ENCODE measurements at places on chromosomes 6 and 20.

DNA sequence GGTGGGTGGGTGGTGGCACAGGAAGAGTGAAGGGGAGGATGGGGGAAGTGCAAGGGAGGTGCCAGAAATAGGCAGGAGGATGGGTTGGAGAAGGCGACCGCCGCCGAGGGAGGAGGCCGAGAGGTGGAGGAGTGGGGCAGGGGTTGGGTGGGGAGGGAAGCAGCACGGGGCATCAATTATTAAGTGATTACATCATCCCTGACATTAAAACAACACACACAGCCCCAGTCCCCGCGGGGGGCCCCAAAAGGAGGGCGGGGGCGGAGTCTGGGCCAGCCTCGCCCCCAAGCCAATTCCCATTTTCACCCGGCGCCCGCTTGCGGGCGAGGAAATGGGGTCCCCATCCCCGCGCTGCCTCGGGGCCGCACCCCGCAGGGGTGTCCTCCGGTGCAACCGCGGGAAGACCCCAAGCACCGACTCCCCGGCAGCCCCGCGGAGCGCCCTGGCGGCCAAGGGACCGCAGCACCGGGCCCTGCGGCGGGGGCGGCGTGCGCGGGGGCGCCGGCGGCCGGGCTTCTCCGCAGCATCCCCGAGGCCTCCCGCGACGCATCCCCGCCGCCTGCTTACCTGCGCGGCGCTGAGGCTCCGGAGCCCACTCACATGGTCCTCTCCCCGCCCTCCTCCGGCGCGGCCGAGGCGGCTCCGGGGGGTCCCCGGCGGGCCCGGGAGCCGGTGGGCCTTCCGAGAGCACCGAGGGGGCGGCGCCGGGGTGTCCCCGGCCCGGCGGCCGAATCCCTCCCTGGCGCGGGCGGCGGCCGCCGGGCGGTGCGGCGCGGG is 663 bp downstream of the FYN start:
- DNase-seq: peak; percentile 50

GRCh38 chr6:30500421-30501355 is 11.4 kb downstream of the HLA-E start:
- peak; percentile 63 for DNase-seq

GRCh38 chr6:25866011-25866410 is 8.0 kb downstream of the SLC17A3 start:
- no peak for DNase-seq

GRCh38 chr6:116866281-116866871 is 10.7 kb upstream of the RFX6 start:
- DNase-seq: no peak

- DNase-seq: no peak
Observed at GRCh38 chr20:14778875-14779274, 441.5 kb upstream of the FLRT3 start.

DNA sequence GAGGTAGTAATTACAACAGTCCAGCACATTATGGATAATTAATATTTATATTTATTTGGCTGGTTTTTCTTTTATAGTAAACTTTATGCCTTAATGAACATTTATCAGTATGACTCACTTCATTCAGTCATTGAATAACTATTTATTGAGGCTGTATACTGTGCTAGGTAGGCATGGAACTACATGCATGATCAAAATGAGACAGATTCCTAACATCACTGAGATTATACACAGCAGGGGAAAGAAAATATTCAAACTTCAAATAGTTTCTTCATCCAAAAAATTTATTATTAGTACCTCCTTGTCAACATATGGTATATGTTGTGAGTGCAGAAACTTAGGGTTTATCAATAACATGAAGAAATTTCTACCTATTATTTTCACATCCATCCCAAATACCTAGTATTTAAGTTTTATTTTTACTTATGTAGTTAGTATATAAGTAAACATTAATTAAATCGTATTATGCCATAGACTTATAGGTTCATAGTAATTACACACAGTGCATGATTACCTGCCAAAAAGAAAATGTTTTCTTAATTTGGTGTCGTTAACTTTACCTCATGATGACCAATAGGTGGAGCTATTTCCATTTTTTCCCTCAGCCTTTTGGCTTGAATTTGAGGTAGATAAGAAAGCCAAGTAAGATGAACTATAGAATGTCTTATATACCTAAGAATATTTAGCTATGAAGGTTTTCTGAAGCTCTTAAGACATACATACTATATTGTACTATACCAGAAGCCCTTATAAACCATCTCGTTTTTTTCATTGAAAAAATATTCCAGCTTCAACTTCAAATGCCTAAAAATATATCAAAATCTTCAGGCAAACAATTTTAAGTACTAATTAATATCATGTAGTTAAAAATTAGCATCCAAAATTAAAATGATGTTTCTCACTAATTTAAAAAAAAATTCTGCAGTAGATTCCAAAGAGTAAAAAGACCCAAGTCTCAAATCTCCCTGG is 12.5 kb upstream of the TMEM30A start:
- DNase-seq: peak; percentile 76

All from NCI-H82 (cell line).